HTR-8/SVneo (cell line): ENCODE measurements at places on chromosomes 16 and 17.

- no peak for DNase-seq
Measured at GRCh38 chr16:88468275-88469129, 15.4 kb downstream of the ZFPM1 start.

DNA sequence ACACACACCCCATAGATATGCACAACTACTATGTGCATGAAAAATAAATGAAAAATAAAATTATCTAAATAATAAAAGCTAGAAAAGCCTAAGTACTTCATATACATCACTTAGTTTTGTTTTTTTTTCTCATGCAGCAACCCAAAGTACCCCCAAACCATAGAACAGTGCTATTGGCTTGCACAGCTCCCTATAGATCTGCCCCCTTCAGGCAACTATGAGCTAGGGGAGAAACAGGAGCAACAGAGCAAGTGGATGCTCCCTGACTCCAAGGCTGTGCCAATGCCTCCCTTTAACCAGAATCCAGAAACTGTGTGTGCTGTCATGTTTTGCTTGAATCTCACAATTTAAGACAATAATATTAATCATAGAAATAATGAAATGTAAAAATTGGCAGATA, 605.5 kb downstream of the TOX3 start:
- DNase-seq = no peak

DNA sequence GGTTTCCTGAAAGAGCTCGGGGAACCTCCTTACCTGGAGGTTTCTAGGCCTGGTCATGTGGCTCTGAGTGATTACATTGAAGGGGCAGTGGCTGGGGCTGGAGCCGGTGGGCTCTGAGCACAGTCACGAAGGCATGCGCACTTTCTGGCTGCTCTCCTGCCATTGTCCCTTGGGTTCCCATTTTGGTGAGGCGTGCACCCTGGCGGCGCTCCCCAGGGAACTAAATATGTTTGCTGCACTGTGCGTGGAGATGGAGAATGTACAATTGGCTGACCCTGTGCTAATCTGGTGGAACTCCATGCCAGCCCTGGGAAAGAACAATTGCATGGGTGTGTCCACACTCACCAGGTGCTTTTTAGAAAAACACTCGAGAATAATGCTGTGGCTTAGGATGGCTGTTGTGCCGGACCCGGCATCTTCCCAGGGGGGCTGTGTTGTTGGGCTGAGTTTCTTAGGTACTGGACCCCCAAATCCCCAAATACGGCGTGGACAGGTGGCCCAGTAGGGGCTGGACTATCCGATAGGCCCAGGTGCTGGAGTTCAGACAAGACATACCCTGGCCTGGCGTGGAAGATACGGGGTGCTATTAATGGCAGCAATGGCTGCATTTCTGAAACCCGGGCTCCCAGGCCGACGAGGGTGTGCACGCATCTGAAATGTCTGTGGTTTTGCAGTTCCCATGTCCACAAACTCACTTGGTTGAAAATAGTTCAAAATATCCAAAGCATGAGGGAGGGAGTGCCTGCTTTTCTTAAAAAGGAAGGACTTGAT, 230.5 kb downstream of the SEC14L1 start:
- DNase-seq = no peak

DNA sequence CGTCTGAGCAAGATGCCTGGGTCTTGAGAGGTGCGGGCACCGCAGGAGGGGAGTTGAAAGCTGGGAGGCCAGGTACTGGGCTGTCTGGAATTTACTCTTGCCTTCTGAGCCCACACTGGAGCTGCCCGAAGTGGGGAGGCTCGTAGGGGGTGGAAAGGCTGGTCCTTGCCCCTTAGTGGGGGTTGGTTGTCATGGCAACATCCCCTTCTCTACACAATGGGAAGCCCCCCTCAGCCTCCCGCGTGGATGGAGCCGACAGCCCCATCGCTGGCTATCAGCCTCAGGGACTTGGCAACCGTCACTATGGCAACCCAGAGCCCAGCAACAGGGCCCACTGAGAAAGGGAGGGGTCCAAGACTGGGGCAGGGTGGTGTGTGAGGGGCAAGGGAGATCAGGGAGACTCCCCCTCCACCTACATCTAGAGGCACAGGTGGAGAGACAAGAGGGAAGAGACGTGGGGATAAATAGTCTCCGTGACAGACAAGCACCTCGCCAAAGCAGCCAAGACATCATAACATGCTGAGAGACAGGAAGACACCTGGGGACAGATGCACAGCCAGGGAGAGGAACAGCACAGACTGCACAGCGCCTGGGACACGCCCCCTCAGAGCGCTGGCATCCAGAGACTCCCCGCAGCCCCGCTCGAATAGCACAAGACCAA, 5.3 kb upstream of the DNAH2 start:
- DNase-seq = no peak

- DNase-seq = no peak
Measured at GRCh38 chr16:68676113-68676860, 31.2 kb downstream of the CDH3 start.

DNA sequence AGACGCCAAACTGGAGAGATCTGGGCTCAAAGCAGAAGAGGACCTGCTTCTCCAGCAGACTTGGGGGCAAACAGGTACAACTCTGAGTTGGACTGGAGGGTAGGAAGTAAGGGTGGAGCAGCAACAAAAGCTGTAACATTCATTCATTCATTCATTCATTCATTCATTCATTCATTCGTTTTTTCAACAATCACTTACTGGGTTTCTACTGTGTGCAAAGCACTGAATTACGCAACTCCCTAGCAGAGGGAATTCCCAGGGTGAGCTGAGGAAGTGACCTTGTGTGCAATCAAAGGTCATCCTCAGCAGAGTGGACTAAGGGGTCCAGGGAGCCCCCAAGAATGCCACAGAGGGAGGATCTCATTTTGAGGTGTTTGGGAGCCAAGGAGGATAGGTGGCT, 231.1 kb upstream of the SDK2 start:
- no peak for DNase-seq

DNA sequence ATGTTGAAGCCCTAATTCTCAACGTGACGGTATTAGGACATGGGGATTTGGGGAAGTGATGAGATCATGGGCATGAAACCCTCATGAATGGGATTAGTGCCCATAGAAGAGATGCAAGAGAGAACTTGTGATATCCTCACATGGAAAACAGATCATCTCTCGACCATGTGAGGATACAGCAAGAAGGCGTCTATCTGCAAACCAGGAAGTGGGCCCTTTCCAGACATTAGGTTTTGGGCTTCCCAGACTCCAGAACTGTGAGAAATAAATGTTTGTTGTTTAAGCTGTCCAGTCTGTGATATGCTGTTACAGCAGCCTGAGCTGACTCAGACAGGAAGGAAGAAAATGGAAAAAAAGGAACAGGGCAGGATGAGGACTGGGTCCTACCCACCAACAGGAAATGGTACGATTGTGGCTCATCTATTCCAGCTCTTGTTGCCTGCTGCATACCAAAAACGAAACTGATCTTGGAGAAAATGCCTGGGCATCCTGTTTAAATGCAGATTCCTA, 21.9 kb upstream of the SSTR2 start:
- DNase-seq = no peak

- DNase-seq = no peak
Measured at GRCh38 chr17:40344421-40345160, 19.9 kb downstream of the GJD3 start.

- peak; percentile 78 for DNase-seq
Measured at GRCh38 chr16:71474864-71475263, 12.8 kb upstream of the ZNF23 start.

- no peak for DNase-seq
Measured at GRCh38 chr17:50183421-50183994, 17.7 kb downstream of the SGCA start.

DNA sequence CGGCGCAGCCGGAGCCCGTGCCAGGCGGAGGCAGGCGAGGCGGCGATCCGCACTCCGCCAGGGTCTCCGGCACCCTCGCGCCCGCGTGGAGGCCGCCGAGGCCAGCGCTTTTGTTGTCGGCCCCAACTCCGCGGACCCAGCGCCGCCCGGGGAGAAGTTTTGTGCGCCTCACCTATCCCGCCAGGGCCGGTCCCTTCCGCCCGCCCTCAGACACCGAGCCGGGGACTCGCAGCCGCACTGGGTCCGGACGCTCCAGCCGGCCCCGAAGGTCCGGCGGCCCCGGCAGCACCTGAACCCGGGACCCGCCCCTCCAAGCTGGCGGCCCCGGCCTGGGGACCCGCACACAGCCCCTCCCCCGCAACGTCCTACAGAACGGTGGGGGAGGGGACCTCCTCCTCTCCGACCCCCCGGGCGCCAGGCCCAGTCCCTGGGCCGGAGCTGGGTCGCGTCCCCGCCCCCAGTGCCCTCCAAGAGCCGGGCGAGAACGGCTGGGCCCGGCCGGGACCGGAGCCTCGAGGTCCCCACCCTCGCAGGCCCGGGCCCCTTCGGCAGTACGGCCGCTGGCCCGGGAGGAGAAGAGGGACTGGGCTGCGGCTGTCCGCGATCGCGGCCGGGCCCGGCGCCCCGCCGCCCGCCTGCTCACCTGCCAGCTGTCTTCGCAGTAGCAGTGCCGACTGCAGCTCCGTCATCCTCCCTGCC, 698 bp downstream of the UBE2G1 start:
- no peak for DNase-seq

- no peak for DNase-seq
Measured at GRCh38 chr17:38542286-38542685, 63.5 kb downstream of the SRCIN1 start.

DNA sequence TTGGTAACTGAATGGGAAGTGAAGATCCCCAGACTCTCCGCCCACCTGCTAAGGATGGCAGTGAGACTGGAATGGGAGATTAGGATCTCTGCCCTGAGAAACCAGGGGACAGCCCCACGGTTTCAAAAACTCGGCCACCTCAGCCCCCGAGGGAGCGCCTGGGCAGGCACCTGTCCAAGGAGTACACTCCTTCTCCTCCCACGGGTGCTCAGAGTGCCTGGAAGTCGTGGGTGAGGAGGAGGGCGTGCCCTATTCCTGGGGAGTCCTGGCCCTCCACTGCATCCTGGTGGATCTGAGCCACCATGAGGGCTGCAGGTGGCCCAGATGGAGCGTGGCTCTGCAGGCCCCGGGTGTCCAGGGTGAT, 78.5 kb downstream of the MGAT5B start:
- no peak for DNase-seq

GRCh38 chr17:29726715-29727252, 104.1 kb upstream of the CORO6 start:
- DNase-seq = peak; percentile 31

- no peak for DNase-seq
Measured at GRCh38 chr16:57993438-57993837, 7.0 kb downstream of the ZNF319 start.

- no peak for DNase-seq
Measured at GRCh38 chr17:33385133-33385532, 92.0 kb upstream of the ASIC2 start.

- no peak for DNase-seq
Measured at GRCh38 chr16:8831871-8832716, 34.5 kb downstream of the PMM2 start.

DNA sequence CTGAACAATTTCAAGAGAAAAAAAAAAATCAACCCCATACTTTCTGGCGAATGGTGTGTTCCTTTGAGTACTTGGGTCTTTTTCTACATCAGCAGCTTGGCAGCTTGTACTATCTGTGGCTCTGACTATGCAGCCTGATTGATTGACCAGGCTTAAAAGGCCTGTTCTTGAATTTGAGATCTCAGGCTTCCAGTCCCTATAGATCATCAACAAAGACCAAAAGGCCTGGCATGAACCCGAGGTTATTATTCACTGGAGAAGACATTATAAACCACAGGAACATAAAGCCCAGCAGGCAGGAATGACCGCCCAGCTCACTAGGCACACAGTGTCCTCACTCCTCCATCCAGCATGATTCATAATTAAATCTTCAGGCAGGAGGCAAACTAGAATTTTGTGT, 32.1 kb upstream of the CDH3 start:
- no peak for DNase-seq

DNA sequence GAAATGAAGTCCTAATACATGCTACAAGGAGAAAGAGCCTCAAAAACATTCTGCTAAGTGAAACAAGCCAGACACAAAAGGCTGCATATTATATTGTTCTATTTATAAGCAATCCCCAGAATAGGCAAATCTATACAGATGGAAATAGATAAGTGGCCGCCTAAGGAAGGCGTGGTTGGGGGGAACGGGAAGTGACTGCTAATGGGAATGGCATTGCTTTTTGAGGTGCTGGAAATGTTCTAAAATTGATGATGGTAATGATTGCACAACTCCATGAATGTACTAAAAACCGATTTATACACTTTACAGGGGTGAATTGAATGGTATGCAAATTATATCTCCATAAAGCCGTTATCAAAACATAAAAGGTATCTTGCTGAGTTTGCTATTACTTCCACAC, 67.7 kb downstream of the GAS7 start:
- DNase-seq = no peak

DNA sequence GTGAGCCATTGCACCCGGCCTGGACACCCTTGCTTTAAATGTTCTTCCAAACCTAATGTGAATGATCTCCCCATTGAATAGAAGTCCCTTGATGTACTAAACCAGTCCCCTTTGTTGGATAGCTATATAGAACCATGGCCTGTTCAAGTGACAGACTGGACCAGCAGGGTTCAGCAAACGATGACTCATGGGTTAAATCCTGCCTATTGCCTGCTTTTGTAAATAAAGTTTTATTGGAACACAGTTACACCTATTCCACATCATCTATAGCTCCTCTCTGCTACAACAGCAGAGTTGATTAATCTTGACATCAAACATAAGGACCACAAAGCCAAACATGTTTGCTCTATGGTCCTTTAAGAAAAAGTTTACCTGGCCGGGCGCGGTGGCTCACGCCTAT, 56.1 kb downstream of the CRISPLD2 start:
- no peak for DNase-seq

DNA sequence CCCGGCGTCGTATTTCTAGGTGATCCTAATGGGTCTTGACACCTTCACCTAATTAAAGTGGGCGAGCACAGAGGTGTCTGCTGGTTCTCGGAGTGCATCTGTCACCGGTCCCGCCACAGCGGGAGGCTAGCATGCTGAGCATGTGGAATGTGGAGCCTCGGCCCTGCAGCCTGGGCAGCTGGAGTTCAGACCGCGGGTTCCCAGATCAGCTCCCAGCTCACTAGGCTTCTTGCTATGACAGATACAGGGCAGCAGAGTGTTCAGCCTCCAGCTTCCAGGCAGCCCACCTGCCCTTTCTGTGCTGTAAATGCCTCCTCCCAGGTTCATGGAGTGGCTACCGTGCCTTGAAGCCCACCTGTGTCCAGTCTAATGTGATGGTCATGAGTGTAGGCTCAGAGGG, 166.7 kb downstream of the CPPED1 start:
- no peak for DNase-seq

GRCh38 chr17:29717817-29718216, 95.1 kb upstream of the CORO6 start:
- DNase-seq = no peak

DNA sequence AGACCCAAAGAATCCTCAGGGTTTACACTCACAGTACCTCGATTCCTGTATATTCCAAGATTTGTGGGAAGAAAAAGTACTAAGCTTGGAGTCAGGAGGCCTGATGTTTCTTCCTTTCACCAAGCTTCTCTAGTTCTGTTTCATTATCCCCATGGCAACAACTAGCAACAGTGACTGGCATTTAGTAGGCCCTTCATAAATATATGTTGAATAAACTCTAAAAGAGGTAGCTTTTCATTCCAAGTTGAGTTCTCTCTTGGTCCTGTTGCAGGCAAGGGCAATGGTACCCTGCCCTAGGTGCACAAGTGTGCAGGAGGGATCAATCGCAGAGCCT, 527 bp upstream of the UBE2Z start:
- no peak for DNase-seq
